ENCODE measurements at places on chromosomes 11 and 22.

GRCh38 chr22:43561415-43562178 is 149.8 kb downstream of the MPPED1 start:
- no peak for DNase-seq

DNA sequence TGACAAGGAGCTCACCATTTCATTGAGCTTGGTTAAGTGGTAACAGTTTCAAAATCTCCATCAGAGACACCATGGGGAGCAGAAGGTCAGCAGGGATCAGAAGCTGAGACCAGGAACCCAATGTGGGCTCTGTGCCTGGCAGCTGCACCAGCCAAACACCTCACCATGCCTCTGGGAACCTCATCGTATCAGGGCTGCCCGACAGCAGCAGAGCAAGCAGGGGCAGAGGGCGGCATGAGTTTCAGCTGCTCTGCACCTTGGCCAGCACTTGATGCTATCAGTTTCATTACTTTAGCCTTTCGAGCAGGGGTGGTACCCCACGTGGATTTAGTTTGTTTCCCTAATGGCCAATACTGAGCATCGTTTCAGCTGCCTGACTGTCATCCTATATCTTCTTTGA is 77.8 kb downstream of the DGCR2 start:
- no peak for DNase-seq

DNA sequence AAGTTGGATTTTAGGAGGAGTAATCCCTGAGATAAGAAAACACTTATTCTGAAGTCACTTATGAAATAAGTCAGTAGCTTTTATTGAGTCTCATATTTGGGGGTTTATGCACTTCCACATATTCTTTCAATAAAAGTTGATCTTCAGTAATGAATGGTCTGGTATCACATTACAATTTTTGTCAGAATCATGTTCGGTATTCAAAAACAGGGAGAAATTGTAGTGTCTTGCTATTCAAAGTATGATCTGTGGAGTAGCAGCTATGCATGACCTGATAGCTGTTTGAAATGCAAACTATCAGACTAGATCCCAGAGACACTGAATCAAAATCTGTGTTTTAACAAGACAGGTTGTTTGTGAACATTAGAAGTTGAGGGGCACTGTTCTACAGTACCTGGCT is 857.6 kb downstream of the METTL15 start:
- no peak for DNase-seq

- DNase-seq = peak; percentile 9
Observed at GRCh38 chr22:37485395-37486223, 575 bp downstream of the MFNG start.

GRCh38 chr11:5524756-5525155 is 8.3 kb upstream of the UBQLNL start:
- no peak for DNase-seq

- no peak for DNase-seq
Observed at GRCh38 chr22:30279046-30279788, 10.1 kb downstream of the CASTOR1 start.

- no peak for DNase-seq
Observed at GRCh38 chr11:31361743-31362142, 7.8 kb downstream of the DCDC1 start.

Measured in activated T-cell treated with anti-CD3 and anti-CD28 coated beads for 24 hours (primary cell).